SJCRH30 (cell line): ENCODE measurements at places on chromosomes 5 and 9.

DNA sequence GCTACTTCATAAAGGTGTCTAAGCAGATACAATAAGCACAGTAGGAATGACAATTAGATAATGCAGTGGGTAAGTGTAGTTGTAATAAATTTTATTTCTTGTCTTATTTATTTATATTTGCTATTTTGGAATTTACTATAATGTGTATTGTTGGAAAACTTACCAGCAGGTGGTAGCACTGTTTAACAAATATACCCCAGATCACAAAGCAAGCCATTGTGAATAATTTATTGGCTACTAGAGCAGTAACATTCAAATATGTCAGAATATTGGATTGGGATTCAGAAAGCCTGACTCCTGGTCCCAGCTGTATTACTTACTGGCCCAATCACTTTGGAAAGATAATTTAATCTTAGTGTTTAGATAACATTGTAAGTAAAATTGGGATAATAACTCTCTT lies 78.0 kb downstream of the ISOC1 start:
- DNase-seq: peak; percentile 20

DNA sequence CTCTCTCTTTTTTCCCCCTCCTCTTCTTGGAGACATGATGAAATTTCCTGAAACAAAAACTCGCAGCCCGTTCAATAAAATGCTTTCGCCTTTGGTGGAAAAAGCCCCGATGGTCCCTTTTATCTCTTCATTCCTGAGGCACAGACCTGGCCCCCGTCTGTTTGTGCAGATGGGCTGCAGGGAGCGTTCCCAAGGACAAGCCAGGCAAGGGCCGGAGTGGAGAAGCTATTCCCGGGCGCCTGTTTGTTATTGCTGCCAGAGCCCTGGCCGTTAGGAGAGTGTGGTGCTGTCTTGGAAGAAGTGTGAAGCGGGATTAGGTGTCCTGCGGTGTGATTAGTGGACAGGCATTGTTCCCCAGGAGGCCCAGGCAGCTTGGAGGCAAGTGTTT lies 71.9 kb downstream of the SMIM23 start:
- DNase-seq: no peak

- peak; percentile 13 for DNase-seq
Observed at GRCh38 chr9:5269249-5269715, 35.2 kb downstream of the RLN2 start.

- DNase-seq: no peak
Observed at GRCh38 chr5:169350016-169350415, 49.1 kb upstream of the SLIT3 start.

DNA sequence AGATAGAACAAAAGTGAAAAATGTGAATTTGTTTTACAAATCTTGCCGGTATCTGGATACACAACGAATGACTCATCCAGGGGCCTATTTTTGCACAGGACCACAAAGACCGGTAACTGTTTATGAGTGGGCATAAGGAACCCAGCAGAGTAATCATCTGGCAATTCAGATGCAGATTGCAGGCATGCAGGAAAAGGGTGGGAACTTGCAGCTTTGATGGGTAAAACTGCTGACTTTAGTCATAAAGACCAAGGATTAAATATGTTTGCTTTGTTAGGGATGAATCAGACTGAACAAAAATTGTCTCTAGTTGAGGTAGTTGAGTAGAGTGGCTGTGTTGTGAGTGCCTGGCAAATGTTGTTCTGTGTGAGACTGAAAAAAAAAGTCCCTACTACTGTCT lies 309.6 kb upstream of the CCNH start:
- DNase-seq: no peak

DNA sequence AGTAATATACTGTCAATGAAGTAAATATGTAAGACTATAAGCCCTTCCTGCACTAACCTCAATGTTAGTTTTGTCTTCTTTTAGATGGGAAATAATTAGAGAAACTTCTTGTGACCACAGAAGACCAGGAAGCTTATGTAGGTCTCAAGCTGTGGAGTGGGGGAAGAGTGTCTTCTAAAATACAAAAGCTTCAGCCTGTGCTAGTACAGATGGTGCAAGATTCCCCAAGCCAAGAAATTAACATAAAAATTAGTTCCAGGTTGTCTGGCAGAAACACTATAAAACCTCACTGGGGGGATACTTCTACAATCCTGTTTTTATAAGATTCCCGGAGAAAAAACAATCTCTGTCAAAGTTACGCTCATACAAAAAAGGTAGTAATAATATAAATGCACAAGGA lies 103.6 kb downstream of the FNBP1 start:
- DNase-seq: no peak

GRCh38 chr5:58496488-58496887 lies 5.3 kb downstream of the GAPT start:
- DNase-seq: peak; percentile 13

- DNase-seq: peak; percentile 14
Observed at GRCh38 chr5:90096415-90097081, 313.0 kb downstream of the CETN3 start.

DNA sequence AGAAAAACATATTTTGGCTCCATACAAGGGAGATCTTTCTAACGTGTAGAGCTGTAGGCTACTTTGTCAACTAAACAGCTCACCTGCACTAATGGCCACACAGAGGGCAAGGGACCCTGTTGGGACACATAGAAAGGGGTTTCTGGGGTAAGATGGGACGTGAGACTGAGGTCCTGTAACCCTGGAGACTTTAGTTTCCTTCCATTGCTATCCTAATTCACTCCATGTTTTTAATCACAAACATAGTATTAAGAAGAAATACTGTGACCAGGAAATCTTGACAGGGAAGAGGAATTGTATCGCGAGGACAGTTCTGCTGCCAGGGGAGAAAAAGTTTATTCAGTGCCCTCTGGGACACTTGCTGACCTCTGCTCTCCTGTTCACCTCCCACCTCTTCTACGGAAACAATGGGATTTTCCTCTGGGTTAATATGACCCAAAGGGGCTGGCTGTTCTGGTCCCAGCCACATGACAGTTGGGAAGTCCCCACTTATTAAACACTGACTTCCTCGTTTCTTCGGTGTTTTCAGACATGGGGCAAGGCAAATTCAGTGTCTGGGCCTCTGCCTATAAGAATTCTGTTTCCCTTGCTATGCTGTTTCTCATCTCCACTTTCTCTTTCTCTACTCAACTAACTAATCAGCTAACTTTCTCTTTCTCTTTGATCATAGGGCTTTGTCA lies 106.9 kb upstream of the SEMA6A start:
- no peak for DNase-seq

DNA sequence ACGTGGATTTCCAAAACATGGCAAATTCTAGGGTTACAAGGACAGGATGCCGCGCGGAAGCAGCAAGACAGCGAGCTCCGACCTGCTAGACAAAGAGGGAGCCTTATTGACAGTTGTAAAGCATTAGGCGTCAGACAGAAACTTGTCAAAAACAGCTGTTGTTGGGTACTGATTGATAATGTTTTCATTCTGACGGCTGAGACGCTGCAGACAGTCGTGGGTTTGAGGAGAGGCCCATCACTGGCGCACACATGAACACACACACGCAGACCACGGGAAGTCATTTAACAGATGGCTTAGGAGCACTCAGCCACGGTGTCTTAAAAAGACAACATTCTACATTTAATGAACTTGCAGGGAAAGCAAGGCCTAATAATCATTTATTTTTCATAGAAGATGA lies 324.0 kb downstream of the NDUFS4 start:
- DNase-seq: peak; percentile 58

DNA sequence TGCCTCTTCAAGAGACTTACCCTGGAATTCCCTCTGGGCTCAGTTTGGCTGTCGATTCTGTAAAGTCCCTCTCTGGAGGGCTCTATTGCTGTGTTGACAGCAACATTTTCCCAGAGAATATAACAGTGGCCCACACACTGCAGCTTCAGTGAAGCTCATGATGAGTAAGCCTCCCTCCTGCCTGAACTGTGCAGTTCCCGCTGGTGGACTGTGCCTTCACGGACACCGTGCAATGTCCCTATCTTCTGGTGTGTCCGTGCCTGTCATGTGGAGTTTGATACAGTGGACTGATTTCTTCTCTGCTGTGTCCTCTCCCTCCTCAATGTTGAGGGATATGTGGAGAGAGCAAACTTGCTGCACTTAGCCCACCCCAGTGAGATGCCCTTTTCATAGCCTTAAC lies 109.0 kb downstream of the NTRK2 start:
- DNase-seq: no peak

- DNase-seq: no peak
Observed at GRCh38 chr5:93053825-93054224, 527.2 kb downstream of the NR2F1-AS1 start.

DNA sequence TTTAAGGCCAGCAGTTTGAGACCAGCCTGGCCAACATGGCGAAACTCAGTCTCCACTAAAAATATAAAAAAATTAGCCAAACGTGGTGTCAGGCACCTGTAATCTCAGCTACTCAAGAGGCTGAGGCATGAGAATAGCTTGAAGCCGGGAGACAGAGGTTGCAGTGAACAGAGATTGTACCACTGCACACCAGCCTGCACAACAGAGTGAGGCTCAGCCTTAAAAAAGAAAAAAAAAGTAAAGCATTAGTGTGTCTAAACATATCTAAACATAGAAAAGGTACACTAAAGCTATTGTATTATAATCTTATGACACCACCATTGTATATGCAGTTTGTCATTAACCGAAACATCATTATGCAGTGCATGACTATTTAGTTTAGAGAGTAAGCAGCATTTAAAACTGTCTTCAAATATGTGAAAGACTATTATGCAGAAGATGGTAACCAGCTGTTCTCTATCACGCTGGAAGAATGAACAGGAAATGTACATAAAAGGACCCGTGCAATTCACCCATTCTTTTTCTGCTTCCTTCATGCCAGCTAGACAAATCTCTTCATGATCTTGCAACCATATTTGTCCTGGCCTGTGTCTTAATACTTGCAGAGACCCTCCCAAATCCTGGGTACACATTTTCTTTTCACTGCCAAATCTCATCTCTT lies 58.6 kb downstream of the ITGA1 start:
- DNase-seq: no peak

- DNase-seq: no peak
Observed at GRCh38 chr9:1151691-1152090, 101.5 kb downstream of the DMRT2 start.

GRCh38 chr5:17477573-17478265 lies 20.3 kb upstream of the TAF11L2 start:
- no peak for DNase-seq

GRCh38 chr5:134579284-134579771 lies 53.3 kb downstream of the SAR1B start:
- no peak for DNase-seq

DNA sequence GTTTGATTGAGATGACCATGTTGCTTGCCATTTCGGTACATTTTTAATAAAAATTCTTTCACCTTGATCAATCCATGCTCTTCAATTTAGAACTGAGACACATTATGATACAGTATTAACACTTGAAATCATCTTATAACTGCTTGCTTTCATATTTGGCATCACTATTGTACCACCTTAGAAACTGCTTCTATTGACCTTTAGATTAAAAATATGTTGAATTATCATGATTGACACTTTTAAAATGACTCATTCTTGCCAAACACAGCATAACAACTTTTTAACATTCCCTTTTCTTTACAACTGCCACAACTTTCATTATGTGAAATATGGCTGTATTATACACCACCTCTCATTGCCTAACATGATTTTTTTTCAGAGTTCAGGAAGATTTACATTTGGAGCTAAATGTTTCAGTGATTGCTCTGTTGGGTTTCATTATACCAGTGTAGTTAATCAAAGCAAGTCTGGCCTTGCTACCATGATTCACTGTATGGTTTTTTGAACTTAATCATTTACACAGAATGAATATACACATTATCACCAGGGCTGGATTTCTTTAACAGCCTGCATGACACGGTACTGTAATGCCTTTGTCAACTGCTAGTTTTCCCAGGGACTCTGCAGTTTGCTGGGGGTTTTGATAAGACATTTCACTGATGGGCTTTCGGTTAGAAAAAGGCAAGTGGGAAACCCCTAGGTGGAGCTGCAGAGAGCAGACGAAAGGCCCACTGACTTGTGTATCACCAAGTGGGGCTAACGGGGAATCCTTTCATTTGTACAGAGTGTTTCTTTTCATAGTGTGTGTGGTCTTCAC lies 93.6 kb upstream of the TLE4 start:
- DNase-seq: peak; percentile 52

- no peak for DNase-seq
Observed at GRCh38 chr9:115413766-115414382, 295.9 kb upstream of the TNC start.

- no peak for DNase-seq
Observed at GRCh38 chr5:173945160-173945559, 43.8 kb upstream of the C5orf47 start.

DNA sequence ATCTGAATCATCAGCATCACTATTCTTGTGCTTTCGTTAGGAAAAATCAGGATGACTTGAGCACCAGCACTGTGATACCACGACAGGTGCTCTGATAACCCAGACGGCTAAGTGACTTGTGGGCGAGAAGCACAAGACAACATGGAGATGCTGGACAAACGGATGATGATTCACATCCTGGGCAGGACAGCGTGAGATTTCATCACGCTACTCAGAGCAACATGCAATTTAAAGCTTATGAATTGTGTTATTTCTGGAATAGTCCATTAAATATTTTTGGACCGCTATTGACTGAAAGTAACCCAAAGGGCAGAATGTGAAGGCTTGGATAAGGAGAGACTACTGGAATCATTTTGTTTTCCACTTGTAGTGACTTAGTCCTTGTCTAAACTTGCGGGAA lies 114.8 kb upstream of the DAPK1 start:
- DNase-seq: peak; percentile 57

DNA sequence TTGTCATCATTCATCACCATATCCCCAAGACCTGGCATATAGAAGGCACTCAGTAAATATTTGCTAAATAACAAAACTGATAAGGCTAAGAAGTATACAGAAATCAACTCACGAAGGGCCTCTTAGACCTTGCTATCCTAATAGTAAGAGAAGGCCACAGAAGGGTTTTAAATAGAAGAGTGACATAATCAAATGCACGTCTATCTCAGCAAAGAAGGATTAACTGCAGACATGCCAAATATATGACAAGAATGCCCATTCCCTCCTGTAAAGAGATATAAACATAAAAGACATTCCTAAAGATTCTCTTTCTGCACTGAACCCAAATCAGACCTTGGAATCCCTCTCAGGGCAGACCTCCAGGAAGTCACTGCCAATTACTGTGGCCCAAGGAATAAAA lies 34.1 kb downstream of the ECPAS start:
- DNase-seq: no peak

DNA sequence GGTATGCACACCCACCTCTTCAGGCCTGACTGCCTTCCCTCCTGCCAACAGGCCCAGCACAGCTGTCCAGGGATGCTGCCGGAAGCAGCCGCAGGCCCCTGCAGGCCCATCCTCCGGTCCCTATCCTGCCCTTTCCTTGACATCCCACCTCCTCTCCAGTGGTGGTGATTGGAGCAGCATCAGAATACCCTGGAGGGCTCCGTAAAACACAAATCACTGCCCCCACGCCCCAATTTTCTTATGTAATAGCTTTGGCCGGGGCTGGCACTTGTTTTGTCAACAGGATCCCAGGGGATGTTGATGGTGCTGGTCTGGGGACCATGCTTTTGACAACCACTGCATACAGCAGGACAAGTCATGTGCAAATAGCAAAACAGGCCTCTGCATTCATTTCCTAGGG lies 274.5 kb downstream of the GADD45G start:
- no peak for DNase-seq
